ENCODE measurements at places on chromosomes 4 and X. TPM values are rescaled to one million over a fixed set of nuclear protein-coding genes. Genes with fewer than 3 reads are reported as not detected.

DNA sequence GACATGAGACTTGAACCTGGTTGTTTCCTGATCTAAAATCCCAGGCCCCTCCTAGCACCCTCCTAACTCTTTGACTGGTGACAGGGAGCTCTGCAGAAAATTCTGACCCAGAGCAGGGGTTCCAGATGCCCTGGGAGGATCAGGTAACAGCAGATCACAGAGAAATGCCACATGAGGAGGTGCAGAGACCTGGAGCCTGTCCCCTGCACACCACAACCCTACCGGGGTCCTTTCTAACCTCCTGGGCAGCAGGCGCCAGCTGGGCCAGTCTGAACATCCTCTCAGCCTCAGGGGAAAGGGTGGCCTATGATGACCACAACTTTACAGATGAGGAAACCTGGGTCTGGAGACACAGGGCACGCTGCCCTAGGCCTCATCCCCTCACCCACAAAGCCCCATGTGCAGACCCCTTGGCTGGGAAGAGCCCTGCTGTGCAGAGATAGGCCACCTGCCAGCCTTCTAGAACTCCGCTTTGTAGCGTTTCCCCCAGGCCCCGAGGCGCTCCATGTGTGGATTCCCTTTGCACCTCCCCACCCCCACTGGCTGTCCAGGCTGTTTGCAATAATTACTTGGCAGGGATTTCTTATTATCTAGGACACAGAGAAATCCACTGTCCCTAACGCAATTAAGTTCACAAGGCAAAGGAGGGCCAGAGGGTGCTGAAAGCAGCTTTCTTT is 36.5 kb downstream of the WDR1 start:
- no peak for DNase-seq

DNA sequence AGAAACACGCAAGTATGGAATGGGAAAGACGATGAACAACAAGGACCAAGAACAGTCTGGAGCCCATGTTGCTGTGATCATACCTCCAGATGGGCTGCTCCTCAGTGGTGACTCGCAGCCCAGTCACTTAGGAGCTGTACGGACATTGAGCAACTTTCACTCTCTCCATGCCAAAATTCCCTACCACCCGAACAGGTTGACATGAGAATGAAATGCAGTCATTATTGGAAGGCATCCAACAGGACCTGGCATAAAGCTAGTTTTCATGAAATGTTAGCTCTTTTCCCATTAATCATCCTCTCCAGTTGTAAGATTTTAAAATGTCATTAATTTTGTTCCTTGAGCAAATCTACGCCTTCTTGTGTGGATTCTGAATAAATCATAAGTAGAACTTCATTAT is 82.7 kb upstream of the GPM6B start:
- peak; percentile 60 for DNase-seq

GRCh38 chr4:153506341-153507309 is 40.5 kb downstream of the TMEM131L start:
- DNase-seq: no peak

FAM241A gene
- 1.8 TPM for total RNA-seq

All from Daoy (cell line).